ENCODE measurements at places on chromosomes 5 and 9.

- no peak for DNase-seq
Measured at GRCh38 chr9:13027879-13028278, 251.6 kb downstream of the MPDZ start.

- DNase-seq: no peak
Measured at GRCh38 chr9:100352201-100352726, 478 bp downstream of the TEX10 start.

DNA sequence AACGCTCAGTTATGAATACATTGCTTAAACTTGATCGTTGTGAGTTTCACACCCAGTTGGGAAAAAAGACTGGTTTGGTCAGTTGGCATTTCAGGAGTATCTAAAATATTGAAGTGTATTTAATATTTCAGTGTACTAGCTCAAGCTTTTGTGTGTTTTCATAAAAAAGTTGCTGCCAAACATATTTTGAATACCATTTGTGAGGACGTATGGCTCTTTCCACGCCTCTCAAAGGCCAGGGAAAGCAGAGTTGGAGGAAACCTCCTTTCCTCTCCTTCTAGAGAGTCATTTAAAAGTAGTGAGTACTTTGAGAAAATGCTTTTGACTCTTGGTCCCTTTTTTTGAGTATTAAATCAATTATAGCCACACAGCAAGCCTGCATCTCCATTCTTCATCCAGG lies 43.2 kb upstream of the ANKRD33B start:
- no peak for DNase-seq

- DNase-seq: no peak
Measured at GRCh38 chr9:123402981-123403509, 47.0 kb downstream of the CRB2 start.

DNA sequence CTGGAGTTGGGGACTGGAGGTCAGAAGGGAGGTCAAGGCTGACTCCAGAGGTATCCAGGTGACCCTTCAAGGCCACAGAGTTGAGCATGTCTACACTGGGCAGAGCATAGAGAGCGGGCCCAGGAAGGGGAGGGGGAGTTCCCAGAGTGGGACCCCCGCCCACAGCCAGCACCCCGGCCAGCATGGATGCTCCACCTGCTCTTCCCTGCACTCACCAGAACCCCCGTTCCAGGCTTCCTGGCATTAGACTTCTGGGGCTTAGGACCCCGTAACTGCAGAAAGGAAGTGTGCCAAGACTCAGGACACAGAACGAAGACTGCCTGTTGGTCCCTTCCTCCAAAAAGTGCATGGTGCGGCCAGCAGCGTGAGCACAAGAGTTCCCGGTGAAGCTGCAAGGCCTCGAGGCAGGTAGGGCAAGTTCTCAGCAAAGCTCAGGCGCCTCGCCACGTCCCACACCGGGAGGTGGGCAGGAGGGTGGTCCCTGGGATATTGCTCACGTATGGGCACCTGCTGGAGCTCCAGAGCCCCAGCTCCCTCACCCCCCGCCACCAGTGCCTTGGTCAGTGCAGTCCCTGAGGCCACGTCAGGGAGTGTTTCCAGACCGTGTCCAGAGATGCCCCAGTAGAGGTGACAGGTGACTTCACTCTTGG lies 13.8 kb downstream of the ABO start:
- DNase-seq: no peak

DNA sequence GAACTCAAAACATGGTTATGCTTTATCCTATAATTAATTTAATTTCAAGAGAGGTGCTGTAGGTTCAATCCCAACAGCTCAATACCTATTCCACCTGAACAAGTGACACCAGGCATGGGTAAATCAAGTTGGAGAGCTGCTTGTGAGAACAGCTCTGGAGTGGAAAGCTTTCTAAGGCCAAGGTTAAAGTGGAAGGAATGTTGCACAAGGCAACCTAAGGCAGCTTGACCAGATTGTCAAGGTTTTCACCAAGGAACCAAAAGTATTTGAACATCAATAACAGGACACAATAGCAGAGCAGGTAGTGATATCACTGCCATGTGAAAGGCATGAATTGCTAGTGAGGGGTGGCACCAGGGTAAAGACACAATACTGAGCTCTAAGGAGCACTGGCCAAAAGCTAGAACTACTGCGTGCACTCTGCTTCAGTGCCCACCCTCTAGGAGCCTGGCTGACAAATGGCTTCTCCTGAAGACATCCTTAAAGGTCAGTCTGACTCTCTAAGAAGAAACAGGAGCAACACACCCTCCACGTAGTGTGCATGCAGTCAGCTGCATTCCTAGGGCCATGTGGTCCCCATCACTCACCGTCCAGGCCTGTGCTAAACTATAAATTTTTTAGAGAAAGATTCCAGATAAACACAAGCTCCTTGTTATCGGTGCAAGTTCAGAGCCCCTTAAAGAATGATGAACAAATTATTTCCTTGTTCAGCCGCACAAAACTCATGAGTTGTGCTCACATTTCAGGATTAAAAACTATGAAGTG lies 677.7 kb upstream of the KLF4 start:
- DNase-seq: no peak
